ENCODE measurements at places on chromosomes 2 and 18.

DNA sequence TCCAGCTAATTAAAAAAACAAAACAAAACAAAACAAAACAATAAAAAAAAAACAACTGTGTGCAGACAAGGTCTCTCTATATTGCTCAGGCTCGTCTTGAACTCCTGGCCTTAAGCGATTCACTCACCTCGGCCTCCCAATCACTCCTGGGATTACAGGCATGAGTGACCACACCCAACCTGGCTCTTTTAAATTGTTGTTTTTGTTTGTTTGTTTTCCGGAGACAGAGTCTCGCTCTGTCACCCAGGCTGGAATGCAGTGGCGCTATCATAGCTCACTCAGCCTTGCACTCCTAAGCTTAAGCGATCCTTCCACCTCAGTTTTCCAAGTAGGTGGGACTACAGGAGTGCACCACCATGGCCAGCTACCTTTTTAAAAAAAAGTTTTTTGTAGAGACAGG, 201.6 kb downstream of the EN1 start:
- no peak for DNase-seq

DNA sequence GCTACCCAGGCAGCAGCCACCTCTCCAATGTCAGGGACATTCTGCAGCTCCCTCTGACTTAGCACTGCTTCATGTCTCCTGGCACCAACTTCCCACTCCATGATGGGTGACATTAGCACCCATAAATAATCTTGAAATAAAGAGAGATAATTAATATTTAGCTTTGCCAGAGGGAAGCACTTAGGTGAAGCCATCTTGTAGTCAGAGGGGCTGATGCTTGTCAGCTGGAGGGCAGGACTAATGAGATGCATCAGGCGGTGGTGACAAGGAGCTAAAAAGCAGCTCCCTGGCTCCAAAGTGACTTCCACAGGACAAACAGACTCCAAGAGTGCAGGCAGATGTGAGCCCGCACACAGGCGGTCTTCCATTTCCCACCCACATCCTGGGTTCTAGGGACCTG, 153.0 kb upstream of the ID2 start:
- no peak for DNase-seq

DNA sequence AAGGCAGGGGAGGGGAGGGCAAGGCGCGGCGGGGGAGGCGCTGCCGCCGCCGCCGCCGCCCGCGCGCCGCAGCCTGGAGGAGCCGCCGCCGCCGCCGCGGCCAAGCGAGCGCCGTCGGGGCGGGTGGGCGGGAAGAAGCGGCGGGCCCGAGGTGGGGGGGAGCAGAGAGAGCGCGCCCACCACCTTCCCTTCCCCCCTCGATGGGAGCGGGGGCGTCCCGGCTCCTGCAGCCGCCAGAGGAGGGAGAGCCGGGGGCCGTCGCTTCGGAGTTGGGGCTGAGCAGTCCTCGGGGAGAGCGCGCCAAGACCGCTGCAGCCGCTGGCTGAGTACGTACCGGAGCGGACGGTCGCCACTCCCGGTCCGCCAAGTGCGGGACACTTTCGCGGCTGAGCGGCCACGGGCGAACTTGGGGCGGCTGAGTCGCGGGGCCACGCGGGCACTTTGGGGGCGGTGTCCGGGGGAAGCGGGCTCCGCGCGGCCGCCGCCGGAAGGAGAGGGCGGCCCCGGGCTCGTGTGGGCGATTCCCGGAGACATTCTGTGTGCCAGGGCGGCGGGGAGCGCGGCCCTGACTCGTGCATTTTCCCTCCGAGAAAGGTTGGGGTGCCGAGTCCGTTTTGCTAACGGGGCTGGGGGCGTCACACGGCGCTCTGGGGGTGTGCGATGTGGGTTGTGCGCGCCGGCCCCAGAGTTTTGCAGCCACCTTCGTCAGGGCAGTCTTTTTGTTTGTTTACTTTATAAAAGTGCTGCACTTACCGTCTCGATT, at the start of gene NAB1:
Gene NAB1 (plus strand): TSS at position 49 of the 763 bp plus-strand sequence. CDS start 10,094 bp downstream, outside the sequence.
- peak; percentile 26 for DNase-seq

GRCh38 chr2:59803586-59803985, 749.9 kb downstream of the BCL11A start:
- no peak for DNase-seq

DNA sequence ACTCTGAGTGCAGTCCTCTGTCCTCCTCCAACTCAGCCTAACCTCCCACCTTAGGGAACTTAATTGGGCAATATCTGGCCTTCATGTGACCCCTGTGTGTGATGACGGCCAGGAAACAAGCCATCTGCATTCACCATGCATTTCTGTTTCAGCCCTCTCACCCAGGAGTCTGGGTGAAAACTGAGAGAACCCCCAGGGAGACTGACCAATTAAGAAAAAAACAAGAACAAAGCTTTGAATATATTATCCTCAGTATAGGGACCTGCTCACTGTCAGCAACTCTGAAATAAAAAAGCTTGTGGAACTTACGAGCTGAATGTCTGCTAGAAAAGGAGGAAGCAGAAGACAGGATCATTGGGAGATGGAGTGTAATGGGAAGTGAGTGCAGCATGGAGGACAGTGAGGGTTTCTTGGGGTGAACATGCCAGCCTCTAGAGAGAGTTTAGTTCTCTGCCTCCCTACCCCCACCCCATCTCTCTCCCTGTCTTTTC, 9.5 kb downstream of the MAPRE2 start:
- no peak for DNase-seq

GRCh38 chr2:175525975-175526374, 344.5 kb upstream of the ATP5MC3 start:
- DNase-seq: no peak

DNA sequence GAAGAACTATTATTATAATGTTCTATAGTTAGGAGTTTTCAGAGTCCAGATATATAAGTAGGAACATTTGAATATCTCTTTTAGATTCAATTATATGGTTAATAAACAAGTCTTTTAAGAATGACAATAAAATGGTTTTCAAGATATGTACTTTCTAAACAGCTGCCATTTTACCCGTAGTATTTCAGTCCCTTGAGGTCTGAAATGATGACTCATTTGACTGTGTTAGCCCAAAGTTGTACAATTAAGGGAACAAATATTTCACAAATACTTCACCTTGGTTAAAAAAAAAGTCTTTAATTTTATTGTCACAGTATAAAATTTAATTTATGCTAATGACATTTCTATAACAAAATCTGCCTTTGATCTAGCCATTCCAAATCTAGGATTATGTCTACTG, 91.6 kb upstream of the TANK start:
- DNase-seq: no peak

- no peak for DNase-seq
Observed at GRCh38 chr2:32264422-32265105, at the start of gene NLRC4. TSS of gene NLRC4 (minus strand) at chr2:32264886. CDS start at chr2:32256775, 8,111 bp downstream.

DNA sequence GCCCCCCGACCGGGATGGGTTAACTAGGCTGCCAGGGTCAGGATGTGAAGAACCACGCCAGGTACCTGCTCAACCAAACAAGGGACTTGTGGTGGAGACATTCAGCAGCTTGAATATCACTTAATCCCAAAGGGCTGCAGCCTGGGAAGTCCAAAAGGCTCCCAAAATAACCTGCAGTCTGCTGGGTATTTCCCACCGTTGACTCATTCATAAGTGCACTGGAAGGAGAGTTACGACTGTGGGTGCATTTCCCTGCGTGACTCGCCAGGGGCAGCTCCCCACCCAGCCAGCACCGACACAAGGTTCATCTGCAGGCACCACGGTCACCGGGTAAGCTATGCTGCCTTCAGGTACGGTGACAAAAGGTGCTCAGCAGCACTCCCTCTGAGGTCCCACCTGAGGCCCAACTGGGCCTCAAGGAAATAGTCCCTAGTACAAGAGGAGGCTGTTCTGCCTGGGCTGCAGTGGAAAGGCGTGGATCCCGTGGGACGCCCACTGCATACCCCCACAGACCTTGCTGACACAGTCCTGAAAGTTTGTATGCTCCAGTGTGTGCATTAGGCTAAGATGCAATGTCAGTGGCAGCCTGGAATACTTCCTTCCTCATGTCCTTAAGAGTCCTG, 86.5 kb downstream of the UXS1 start:
- no peak for DNase-seq

GRCh38 chr2:211903961-211904360, 634.6 kb downstream of the ERBB4 start:
- no peak for DNase-seq

GRCh38 chr2:7031547-7032245, 114.5 kb downstream of the RNF144A start:
- no peak for DNase-seq

DNA sequence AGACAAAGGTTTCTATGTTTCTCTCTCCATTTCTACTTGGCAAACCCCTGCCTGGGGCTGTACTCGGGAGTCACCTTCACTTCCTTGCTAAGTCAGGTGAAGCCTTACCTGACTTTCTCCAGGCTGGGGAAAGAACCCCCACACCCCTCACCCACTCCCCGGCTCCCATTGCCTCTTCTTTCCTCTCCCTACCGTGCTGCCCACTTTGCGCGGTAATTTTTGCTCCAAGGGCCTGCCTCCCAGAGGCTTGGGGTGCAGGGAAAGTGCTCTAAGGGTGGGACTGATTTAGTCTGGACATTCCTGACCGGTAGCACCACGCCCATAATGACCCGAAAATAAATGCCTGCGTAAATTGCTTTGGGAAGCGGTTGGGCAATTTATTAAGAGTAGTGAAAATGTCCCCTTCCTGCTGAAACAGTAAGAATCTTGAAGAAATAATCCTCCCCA, 49.1 kb upstream of the ATP6V1B1 start:
- no peak for DNase-seq

DNA sequence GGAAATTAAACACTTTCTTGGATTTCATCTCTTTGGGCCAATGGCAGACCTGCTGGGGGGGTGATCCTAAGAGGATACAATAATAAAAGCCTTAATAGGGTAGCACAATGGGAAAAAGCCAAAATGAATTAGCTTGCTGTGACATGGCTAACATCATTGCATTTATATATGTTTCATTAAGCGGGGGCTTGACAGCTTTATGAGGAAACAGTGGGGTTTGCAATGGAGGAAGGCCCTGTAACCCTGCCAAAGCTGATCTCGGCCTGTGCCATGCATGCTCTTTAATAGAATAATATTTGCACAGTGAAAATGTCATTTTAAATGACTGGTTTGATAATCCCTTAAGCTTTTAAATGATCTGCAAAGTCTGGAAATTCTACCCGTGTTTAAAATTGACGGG, 291.5 kb downstream of the SLC4A3 start:
- no peak for DNase-seq

- DNase-seq: no peak
Observed at GRCh38 chr18:9608728-9609127, 5.6 kb downstream of the PPP4R1 start.

DNA sequence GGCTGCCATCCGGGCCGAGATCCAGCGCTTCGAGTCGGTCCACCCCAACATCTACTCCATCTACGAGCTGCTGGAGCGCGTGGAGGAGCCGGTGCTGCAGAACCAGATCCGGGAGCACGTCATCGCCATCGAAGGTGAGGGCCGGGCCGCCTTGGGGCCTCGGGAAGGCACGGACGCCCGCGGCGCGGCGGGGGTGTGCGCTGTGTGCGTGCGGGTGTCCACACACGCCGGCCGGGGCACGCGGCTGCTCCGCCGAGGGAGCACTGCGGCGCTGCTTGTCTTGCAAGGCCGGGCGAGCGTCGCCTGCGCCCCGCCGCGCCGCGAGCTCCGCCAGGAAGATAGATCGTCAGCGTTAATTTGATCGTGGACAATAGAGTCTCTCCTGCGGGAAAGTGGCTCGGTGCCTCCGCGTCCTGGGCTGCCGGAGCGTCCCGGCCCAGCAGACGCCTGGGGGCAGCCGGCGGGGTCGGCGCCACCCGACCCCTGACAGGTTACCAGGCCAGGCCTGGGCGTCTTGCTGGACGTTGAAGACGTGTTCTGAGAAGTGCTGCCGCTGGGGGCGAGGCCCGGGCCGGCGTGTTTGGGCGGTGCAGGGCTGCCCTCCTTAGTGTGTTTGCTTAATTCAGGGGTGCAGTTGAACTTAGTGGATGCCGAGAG, 1.0 kb downstream of the AGAP1 start:
- no peak for DNase-seq

GRCh38 chr2:236915186-236915585, 170.5 kb upstream of the COPS8 start:
- DNase-seq: no peak

DNA sequence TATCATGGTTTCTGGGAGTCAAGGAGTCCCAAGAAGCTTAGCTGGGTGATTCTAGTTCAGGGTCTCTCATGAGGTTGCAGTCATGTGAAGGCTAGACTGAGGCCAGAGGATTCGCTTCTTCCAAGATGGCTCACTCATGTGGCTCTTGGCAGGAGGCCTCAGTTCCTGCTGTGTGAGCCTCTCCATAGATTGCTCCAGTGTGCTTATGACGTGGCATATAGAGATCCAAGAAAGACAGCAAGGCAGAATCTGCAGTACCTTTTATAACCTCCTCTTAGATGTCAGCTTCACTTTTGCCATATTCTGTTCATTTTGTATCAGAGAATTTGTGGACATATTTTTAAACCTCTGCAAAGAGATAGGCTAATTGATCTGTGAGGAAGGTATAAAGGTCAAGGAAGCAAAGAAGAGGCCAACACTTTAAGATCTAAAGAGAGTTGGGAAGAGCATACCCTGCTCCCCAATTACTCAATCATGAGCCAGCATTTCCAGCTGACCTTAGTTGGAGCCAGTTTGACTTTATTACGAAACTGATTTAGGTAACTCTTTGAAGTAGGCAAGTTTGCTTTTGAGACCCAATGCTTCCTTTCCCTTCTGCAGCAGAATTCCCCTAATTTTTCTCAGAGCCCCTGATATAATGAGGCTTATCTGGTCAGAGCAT, 134.7 kb downstream of the EML6 start:
- DNase-seq: no peak

DNA sequence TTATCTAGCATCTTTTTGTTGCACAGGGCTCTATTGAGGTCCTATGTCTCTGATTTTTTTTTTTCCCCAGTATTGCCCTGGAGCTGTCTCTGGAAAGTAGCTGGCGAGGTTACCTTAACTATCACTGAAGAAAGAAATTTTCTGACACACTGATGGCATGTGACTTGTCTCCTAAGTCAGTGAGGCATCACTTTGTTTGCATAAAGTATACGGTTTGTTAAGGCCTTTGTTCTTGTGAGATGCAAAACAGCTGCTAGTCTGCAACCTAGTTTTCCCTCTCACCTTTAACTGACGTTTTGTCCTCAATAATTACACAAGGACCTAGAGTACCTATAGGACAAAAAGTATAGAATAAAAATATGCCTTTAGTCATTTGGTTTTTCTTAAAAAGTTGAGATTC, 41.8 kb downstream of the UBXN4 start:
- DNase-seq: no peak

DNA sequence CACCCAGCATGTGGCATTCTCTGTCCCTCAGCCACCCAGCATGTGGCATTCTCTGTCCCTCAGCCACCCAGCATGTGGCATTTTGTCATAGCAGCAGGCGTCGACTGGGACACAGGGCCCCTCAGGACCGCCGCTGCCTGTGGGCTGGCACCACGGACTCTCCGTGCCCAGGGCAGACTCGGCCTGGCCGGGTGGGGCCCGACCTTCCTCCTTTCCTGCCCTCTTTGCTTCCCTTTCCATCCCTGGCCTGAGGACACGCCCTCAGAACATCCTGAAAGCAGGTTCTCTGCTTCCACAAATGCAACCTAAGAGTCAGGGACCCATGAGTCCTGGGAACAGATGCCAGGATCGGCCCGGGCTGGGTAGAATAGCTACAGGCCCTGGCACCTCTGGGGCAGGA, 291.4 kb upstream of the SALL3 start:
- DNase-seq: no peak

Measured in stimulated activated CD4-positive, alpha-beta T cell treated with anti-CD3 and anti-CD28 coated beads, Interleukin-1b, Interleukin-23, amount 100 ng/mL, for 1 hour (primary cell).